ENCODE measurements at places on chromosomes 12 and 14.

DNA sequence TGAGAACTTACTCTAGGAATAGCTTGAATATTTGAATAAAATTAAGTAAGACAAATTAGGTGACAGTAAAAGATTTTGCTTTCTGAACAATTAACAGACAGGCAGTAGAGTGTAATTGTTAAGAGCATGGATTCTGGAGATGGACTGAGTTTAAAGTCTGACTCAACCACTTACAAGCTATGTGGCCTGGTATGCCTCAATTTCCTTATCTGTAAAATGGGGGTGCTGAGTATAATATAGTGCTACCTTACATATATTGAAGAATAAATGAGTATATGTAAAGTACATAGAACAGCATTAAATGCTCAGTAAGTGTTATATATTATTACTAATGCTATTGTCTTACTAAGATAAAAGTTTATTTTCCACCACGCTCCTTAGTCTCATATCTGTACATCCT is 7.1 kb downstream of the MIA2 start:
- no peak for DNase-seq

- DNase-seq: no peak
Observed at GRCh38 chr12:13075118-13075480, 28.4 kb downstream of the GSG1 start.

DNA sequence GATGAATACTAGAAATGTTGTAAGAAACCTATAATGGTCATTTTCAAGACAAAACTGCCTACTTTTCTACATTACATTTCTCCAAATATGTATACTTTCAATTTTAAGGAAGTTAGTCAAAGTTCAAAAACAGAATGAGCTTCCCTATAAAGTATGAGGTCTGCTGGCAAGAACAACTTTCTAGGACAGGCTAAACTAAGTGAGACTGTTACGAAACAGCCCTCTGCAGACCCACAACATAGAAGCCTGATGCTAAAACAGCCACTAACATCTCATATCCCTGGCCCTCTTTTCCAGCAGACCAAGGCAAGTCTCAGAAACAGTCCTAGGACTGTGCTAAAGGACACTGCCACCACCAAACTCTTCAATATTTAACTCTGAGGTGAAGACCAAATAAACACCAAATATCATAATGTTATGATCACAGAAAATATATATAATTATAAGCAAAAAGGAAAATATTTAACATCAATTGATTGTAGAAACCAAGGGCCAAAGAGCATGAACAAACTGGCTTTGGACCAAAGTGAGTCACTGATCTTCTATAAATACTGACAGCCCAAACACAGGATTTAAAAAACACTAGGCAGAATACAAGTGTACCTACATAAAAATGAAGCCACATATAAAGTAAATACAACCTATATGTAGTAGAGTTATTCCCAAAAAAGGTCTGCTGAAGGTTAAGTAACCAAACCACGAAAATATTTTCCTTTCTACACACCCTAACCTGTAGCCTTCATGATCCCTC is 27.7 kb downstream of the PPP4R3A start:
- DNase-seq: no peak

DNA sequence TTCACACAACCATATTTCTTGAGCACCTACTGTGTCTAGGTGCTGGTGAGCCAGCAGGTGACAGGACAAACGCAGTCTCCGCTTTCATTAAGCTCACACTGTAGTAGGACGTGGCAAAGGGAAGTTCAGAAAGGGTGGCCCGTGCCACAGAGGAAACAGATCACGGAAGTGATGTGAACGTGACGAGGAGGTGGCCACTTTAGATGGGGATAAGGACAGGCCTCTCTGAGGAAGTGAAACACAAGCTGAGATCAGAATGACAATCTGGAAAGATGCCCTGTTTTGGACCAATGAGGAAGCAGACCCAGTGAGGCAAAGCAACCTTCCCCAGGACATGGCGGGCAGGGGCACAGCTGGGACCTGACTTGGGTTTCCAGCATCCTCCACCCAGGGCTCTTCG is 127.4 kb upstream of the PRMT8 start:
- no peak for DNase-seq

DNA sequence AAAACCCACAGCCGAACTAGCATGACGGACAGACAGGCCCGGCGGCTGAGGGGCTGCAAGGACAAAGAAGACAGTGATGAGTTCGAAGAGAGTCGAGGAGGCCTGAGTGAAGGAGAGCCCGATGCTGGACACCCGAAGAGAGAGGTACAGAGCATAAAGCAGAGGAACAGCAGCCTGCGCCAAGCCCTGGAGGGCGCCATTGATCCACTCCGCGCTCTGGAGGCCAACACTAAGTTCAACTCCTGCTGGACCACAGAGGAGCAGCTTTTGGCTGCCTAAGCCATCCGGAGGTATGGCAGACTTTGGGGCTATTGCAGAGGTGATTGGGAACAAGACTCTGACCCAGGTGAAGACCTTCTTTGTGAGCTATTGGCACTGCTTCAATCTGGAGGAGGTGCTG is 7.8 kb upstream of the PLXNC1 start:
- DNase-seq: no peak

DNA sequence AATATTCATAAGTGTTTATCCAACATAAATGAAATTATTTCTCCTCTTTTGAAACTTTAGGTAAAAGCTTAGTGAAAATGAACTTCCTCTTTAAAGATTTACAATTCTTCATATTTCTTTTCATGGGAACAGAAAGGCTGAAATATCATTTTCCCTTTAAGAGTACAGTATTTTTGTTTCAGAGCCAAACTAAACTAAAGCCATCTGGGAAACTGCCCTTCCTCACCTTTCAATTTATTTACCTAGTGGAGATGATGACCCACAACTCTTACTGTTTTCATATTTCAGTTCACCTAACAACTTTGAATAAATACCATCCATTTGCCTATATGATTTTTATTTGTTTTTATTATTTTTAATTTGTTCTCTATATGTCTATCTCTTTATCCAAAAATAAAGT is 105.4 kb downstream of the ALX1 start:
- no peak for DNase-seq

DNA sequence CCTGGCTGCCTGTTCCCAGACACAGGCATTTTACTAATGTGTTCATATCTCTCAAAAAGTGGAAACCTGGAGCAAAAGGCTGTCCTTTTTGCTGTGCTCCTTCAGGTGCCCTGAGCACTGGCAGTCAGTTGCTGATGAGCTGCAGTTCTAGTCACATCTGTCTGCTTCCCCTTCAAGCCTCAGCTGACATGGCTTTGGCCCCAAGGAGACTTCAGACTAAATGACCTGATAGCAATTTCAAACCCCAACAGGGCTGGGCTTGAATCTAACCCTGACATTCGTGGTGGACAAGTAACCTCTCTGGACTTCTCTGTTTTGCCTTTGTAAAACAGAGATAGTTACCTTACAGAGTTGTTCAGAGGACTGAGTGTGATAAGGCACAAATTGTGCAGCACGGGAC is 5.7 kb downstream of the SERPINA9 start:
- no peak for DNase-seq

DNA sequence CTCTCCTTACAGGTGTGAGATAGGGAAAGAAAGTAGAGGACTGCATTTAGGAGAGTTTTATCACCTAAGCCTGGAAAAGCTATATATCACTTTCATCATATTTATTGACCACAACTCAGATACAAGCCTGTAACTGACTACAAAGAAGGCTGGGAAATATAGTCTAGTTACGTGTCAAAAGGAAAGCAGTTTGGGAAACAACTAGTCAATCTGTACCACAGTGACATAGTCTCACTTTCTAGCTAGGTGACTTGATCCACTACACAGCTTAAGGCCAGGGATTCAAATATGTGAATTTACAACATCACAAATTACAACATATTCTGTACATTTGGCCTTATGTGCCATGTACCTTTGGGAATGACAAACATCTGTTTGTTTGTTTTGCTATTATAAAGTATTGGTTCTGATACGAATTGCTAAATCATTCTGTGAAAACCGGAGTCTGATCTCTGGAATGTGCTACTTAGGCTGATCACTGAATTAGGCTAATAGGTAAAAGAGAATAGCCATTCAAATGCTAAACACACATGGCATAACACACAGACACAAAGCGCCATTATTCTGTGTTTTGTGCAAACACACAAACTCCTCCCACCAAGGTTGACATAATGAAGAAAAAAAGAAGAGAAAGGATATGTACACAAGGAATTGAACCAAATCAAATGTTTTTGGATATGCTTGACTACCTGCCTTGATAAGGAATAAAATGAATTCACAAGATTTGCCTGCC is 279.8 kb downstream of the DUSP6 start:
- DNase-seq: no peak
